Activated T-cell treated with anti-CD3 and anti-CD28 coated beads, Interleukin-2, amount 50 U/mL, for 72 hours (primary cell): ENCODE measurements at places on chromosomes 16 and 17. TPM values are rescaled to one million over a fixed set of nuclear protein-coding genes. Genes with fewer than 3 reads are reported as not detected.

The QRICH2 gene
- total RNA-seq: 4.5 TPM

The UBE2G1 gene
- total RNA-seq: 64.3 TPM

The CD300C gene
- total RNA-seq: not detected

The CES1 gene
- total RNA-seq: not detected

The RDM1 gene
- 8.4 TPM for total RNA-seq

The AP2B1 gene
- 179 TPM for total RNA-seq

DNA sequence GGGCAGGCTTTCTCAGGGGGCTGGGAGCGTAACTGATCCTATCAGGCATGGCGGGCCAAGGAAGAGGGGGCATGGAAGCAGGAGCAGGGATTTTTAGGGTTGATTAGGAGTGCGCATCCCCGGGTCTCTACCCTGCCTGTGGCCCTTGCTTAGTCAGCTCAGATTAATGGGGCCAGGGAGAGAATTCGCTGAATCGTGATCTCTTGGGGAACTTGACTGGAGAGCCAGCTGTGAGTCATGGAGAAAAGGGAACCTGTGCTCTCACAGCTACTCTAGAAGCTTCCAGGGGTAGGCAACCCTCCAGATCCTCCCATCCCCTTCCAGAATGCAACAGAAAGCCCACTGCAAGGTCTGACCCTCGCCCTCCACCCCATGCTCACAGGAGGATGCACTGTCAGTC, 3.6 kb downstream of the FOXN1 start:
- no peak for DNase-seq
